ENCODE measurements at places on chromosomes 4 and X.
A peak's percentile ranks its signal among the peaks of the same experiment; 100 is the strongest.

DNA sequence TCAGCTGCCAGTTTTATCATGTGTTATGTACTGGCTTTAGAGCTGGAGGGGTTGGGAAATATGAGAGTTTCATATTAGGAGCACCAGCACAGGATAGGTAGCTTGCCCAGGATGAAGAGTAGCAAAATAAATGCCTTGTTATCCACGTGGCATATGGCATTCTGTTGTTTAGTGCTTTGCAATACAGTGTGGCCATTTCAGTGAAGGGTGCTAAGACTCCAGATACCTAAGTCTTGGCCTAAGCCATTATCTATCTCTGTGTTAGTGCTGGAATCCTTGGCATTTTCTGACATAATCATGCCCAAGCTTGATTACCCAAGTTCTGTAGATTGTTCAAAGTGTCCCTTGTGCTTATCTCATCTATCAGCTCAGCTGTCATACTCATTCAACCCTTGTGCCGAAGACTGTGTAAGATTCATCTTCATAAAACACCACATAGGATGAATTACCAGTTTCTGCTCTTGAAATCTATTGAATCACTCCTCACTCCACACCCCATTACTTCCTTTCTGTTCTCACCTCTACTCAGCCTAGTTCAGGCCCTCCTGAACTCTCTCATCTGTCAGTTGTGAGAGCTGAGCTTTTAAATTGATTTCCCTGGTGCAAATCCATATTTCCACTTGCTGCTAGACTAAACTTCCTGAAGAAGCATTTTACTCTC is 73.5 kb downstream of the CLCN5 start:
- DNase-seq: no peak

DNA sequence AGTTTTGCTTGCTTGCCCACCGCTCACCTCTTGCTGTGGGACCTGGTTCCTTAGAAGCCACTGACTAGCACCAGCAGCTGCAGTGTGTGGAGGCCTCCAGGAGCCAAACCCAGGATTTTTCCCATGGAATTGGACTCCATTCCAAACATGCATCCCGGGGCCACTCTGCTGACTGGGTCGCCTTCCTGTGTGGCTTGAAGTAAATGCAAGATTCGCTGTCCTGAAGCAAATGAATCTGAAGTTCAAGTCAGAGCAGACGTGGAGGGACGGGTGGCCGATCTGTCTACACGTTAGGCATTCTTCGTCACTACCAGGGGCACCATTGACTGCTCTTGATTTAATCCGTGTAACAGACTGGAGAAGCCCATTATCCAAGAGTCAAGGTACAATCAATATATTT is 109.0 kb downstream of the SHOX start:
- no peak for DNase-seq

- peak; percentile 90 for DNase-seq
Observed at GRCh38 chr4:39044364-39044955, 12.3 kb upstream of the TMEM156 start.

DNA sequence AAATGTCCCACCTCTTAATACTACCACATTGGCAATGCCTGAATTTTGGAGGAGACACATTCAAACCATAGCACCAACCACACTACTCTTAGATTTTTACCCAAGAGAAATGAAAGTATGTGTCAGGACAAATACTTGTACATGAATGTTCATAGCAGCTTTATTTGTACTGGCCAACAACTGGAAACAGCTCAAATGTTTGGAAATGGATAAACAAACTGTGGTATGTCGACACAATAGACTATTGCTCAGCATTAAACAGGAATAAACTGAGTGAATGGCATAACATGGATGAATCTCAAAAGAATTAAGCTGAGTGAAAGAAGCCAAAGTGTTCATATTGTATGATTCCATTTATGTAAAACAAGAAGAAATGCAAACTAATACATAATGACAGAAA is 18.5 kb upstream of the EDA start:
- no peak for DNase-seq

- peak; percentile 50 for DNase-seq
Observed at GRCh38 chr4:102449751-102450352, 51.3 kb upstream of the NFKB1 start.

All from germinal center (tissue), 1 donor.